CD8-positive, alpha-beta memory T cell (primary cell): ENCODE measurements at places on chromosomes 6 and 20. TPM values are rescaled to one million over a fixed set of nuclear protein-coding genes. Genes with fewer than 3 reads are reported as not detected.

Gene DLL1
- 0.86 TPM for total RNA-seq

- DNase-seq: no peak
- no peak overlapping the region for H3K4me3 ChIP-seq
- H3K4me1 ChIP-seq: no peaks in the 10 kb centered on the region
- no peak overlapping the region for H3K27ac ChIP-seq
These were observed 58.5 kb upstream of the SLC22A16 start for GRCh38 chr6:110534731-110535492.

Gene ENPP1
- 2.2 TPM for total RNA-seq

DNA sequence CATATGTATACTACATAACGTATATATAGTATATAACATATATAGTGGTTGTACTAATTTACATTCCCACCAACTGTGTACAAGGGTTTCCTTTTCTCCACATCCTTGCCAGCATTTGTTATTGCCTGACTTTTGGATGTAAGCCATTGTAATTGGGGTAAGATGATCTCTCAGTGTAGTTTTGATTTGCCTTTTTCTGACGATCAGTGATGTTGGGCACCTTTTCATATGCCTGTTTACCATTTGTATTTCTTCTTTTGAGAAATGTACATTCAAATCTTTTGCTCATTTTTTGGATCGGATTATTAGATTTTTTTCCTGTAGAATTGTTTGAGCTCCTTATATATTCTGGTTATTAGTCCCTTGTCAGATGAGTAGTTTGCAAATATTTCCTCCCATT lies 11.4 kb downstream of the SYNJ2 start:
- H3K36me3 ChIP-seq: no peaks in the 10 kb centered on the region
- no peak overlapping the region for H3K27ac ChIP-seq
- H3K4me3 ChIP-seq: no peak overlapping the region
- H3K4me1 ChIP-seq: peaks cover 39% of the 10 kb centered on the region
